ENCODE measurements at places on chromosomes 12 and 14.

GRCh38 chr12:98580695-98581094, 12.8 kb upstream of the SLC25A3 start:
- DNase-seq = no peak

DNA sequence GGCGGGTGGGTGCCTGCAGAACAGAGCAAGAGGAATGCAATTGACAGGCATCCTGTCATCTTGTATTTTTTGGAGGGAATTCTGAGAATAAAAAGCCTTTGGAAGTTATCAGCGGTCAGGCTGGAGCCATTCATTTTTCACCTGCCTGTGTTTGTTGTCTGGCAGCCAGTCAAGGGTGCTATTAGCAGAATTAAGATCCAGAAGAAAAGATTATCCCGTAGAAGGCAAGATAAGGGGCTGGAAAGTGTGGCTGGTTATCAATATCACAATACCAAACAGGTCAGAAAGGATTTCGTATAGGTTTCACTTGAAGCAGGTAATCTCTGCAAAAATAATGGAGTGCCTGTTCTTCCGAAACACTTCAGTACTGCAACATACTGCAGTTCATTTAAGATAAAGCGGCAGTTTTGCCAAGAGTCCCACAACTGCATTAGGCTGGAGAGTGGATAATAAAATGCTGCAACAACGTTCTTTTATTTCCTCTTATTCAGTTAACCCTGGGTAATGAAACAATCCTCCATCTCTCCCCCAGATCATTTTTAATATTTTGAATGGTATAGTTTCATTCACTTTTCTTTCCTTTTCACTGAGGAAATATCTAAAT, 171.2 kb upstream of the CDKN3 start:
- DNase-seq = no peak

DNA sequence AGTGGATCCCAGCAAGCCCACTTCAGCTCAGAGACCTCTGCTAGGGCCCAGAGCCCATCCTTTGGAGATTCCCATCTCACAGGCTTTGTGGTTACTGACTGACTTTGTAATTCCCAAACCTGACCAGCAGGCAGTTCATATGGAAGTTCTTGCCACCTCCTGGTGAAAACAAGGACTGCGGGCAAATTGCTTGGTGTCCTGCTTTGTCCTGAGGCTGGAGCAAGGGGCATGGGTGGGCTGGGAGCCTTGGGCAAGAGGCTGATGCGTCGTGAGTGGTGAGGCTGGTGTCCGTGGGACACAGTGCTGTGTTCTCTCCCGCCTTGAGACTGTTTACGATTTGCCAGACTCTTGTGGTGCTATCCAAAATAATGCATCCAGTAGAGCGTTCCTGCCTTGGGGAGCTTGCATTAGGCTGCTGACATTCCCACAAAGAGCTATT, 91.0 kb downstream of the LRRC74A start:
- DNase-seq = no peak

DNA sequence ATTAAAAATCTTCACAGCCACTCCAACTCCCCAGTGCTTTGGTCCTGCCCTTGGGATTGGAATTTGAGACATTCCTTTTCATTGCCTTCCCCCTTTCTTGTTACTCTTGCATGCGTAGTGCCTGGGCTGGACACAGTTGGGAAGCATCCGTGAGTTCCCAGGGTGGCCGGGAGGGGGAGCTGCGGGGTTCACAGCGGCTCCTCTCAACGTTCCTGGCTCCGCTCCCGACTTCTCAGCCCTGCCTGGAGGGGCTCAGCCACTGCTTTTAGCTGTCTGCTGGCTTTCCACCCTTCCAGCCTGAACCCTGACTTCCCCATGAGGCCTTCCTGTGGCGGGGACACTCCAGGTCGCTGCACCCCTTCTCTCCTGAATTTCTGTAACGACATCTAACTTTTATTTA, 3.2 kb downstream of the TEX52 start:
- DNase-seq = peak; percentile 55

GRCh38 chr12:123035841-123036240, 55.4 kb downstream of the ARL6IP4 start:
- no peak for DNase-seq

GRCh38 chr14:83556065-83556464, 1973.9 kb upstream of the FLRT2 start:
- no peak for DNase-seq

DNA sequence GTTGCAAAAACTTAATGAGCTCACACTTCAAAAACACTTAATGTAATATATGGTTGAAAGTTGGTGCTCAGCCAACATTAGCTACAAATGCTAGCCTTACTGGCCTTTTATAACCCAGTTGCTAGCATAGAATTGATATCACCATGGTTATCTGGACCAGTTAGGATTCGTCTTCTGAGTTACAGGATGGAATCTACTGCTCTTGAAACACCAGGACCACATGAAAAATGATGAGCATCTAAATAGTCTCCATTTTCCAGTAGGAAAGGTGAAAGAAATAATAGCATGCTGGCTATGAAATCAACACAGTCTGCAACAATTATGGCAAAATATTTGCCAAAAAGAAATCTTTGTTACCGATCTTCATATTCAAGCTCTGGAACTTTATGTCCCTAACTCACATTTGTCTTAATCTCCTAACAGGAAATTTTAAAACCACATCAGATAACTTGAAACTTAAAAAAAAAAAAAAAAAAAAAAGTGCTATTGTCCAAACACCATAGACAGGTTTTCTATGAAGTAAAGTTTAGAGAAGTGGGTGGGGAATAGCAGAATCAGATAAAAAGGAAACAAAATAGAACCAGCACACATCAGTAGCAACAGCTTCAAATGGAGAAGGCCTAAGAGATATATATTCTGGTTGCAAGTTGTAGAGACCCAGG, 12.6 kb upstream of the CD69 start:
- DNase-seq = no peak

DNA sequence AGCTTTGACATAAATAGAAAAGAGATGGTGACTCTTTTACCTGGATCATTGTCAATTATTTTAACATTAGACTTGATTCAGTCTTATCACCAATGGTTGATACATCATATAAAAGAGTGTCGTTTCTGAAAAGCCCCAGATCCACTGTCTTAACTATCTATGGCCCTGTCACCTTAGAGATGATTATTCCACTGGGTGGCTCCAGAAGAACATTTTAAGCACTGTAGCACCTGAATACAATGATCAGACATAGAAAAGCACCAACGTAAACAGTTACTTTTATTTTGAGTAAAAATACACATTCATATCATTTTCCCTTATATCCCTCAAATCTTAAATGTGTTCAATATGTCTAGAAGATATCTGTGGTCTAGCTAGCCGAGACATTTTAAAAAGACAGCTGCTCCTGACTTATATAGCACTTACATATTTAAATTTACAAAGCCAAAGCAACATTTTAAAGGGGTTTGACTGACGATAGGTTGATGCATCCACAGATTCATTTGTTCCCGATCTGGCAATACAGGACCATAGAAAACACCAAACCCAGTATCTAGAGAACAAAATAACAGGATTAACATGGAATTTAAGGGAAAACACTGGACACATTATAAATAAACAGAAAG, 32.9 kb downstream of the TSPAN8 start:
- no peak for DNase-seq

- no peak for DNase-seq
Observed at GRCh38 chr12:98896938-98897337, 251.8 kb downstream of the APAF1 start.

- DNase-seq = no peak
Observed at GRCh38 chr14:69240527-69241173, 19.3 kb upstream of the GALNT16 start.

DNA sequence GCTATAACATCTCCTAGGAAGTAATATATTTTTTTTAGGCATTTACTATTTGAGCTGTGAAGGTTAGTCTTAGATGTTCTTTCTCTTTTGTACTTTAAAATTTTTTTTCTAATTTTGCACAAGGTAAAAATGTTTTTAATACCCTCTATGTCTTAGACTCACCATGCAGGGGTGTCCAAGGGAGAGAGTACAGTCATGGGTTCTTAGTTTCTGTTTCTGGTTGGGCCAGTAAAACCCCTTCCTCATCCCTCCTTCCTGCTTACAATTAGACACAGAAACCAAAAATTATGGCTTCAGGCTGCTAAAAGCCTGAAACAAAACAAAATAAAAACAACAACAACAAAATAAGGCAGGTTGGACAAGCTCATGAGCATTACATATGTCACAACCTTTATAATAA, 193.0 kb downstream of the SYT1 start:
- DNase-seq = no peak

- DNase-seq = no peak
Observed at GRCh38 chr12:70094467-70094866, 148.8 kb upstream of the CNOT2 start.

- no peak for DNase-seq
Observed at GRCh38 chr14:100546051-100546443, 41.2 kb downstream of the BEGAIN start.

GRCh38 chr12:83097643-83098342, 411.1 kb downstream of the TMTC2 start:
- DNase-seq = no peak

DNA sequence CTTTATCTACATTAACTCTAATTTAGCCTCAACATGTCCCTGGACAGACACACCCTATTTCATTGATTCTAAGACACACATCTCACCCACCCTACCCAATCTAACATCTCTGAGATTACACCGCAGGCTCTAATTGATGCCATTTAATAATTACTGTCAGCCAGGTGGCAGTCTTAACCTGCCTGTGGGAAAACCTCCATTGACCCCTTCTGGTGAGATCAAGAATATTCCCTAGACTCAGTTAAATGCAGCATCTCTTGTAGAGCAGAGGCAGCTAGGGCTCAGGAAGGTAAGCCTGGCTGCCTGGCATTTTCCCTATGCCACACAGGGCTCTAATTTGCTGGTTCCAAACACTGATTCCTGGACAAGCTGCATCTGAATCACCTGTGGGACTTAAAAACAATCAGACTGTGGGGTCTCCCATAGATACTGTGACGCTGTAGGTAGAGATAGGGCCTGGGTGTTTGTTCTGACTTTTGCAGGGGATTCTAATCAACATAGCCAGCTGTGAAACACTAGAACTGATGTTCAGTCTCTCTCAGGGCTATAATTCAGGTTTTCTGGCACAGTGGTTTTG, 14.3 kb downstream of the MCRS1 start:
- no peak for DNase-seq

- no peak for DNase-seq
Observed at GRCh38 chr12:113808095-113808951, 157.8 kb downstream of the RBM19 start.

- no peak for DNase-seq
Observed at GRCh38 chr14:90354551-90355298, 23.0 kb upstream of the NRDE2 start.

DNA sequence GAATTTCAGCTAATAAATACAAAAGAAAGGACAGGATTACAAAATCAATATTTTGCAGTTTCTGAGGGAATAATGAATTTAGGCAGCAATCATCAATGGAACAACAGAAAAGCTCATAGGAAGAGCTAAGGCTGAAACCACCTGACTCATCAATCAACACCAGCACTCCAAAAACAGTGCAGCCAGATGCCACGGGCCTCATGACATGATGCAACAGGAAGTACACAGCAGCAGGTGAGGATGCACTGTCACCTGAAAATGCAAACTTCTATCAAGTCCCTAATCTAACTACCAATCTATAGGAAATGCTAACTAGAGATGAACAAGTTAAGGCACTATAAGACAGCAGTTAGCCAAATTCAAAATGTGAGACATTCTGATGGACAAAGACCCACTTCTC, 21.7 kb downstream of the GNS start:
- DNase-seq = no peak

DNA sequence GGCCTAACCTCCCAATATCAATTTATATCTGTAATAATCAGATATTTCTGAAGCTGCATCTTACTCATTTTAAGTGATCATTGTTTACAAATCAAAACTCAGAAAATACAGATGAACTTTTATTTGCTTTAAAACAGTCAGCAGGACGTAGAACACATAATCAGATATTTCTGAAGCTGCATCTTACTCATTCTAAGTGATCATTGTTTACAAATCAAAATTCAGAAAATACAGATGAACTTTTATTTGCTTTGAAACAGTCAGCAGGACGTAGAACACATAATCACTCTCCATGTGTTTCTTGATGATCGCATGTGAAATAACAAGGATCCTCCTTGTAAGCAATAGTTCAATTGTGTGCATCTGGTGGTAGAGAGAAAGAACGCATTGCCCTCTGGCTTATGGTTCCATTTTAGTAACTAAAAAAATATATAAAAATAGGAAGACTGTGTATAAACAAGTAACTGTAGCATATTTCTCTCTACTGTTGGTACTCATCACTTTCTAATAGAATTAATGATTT, 15.0 kb upstream of the TMTC2 start:
- DNase-seq = no peak

- DNase-seq = no peak
Observed at GRCh38 chr14:21074398-21075272, 4.5 kb downstream of the ARHGEF40 start.
